Tracheal epithelial cell (primary cell): ENCODE measurements at places on chromosomes 7 and 10. TPM values are rescaled to one million over a fixed set of nuclear protein-coding genes. Genes with fewer than 3 reads are reported as not detected.

Gene LEP
- total RNA-seq: 0.21 and 0.24 TPM in 2 replicates

Gene UCMA
- not detected in 2 replicates for total RNA-seq

Gene HTR5A
- not detected in 2 replicates for total RNA-seq

Gene ANKRD30A
- not detected in 2 replicates for total RNA-seq

Gene SSBP1
- total RNA-seq: 124 and 143 TPM in 2 replicates

Gene C7orf57
- total RNA-seq: 0.21 TPM in 1 of 2 replicates, not detected in the other

Gene ADAM8
- 17.5 and 147 TPM in 2 replicates for total RNA-seq

Gene CNPY1
- not detected in 2 replicates for total RNA-seq

Gene PLA2G12B
- total RNA-seq: not detected in 2 replicates

Gene WEE2
- not detected in 2 replicates for total RNA-seq

Gene CYP26A1
- total RNA-seq: not detected in 2 replicates

Gene LBX1
- total RNA-seq: not detected in 2 replicates

Gene TUBB8
- not detected in 2 replicates for total RNA-seq

Gene SVOPL
- total RNA-seq: not detected in 2 replicates

Gene GHRHR
- total RNA-seq: not detected in 2 replicates

Gene RET
- total RNA-seq: 0.21 and 1.2 TPM in 2 replicates

Gene NPTX2
- under 0.01 TPM in 1 of 2 replicates, not detected in the other for total RNA-seq

Gene UCN3
- total RNA-seq: not detected in 2 replicates

Gene ZP3
- total RNA-seq: 41.7 and 43.9 TPM in 2 replicates

Gene CYP2C8
- total RNA-seq: 0.21 TPM in 1 of 2 replicates, not detected in the other

Gene FAM25A
- total RNA-seq: 10.8 TPM in 1 of 2 replicates, not detected in the other

Gene PPP1R9A
- total RNA-seq: 0.85 and 6.0 TPM in 2 replicates

Gene GPR26
- total RNA-seq: not detected in 2 replicates

Gene HMX2
- total RNA-seq: not detected in 2 replicates

Gene EPHA1
- 40.7 and 52.5 TPM in 2 replicates for total RNA-seq

Gene AKR1E2
- total RNA-seq: 5.8 and 29.2 TPM in 2 replicates

Gene C10orf105
- total RNA-seq: not detected in 2 replicates

Gene PTPN20
- 1.1 and 2.4 TPM in 2 replicates for total RNA-seq

Gene ATE1
- total RNA-seq: 21.7 and 31.3 TPM in 2 replicates

Gene SCART1
- 0.43 and 1.4 TPM in 2 replicates for total RNA-seq

Gene SPOCK2
- total RNA-seq: 14.2 TPM in 1 of 2 replicates, not detected in the other

Gene PILRA
- total RNA-seq: under 0.01 TPM in 1 of 2 replicates, not detected in the other

Gene CDHR1
- 4.0 and 5.8 TPM in 2 replicates for total RNA-seq

Gene ATOH7
- total RNA-seq: not detected in 2 replicates

Gene HGF
- under 0.01 TPM in 1 of 2 replicates, not detected in the other for total RNA-seq

Gene ASNS
- 104 and 210 TPM in 2 replicates for total RNA-seq

Gene ADO
- total RNA-seq: 27.7 and 33.0 TPM in 2 replicates

Gene SDK1
- total RNA-seq: 0.43 and 1.7 TPM in 2 replicates
